ENCODE measurements at places on chromosomes 7 and 10.

- DNase-seq, result no peak
Measured at GRCh38 chr10:29628912-29629526, 5.8 kb downstream of the SVIL start.

GRCh38 chr10:46033602-46034011, 3.2 kb upstream of the NCOA4 start:
- DNase-seq, result no peak

DNA sequence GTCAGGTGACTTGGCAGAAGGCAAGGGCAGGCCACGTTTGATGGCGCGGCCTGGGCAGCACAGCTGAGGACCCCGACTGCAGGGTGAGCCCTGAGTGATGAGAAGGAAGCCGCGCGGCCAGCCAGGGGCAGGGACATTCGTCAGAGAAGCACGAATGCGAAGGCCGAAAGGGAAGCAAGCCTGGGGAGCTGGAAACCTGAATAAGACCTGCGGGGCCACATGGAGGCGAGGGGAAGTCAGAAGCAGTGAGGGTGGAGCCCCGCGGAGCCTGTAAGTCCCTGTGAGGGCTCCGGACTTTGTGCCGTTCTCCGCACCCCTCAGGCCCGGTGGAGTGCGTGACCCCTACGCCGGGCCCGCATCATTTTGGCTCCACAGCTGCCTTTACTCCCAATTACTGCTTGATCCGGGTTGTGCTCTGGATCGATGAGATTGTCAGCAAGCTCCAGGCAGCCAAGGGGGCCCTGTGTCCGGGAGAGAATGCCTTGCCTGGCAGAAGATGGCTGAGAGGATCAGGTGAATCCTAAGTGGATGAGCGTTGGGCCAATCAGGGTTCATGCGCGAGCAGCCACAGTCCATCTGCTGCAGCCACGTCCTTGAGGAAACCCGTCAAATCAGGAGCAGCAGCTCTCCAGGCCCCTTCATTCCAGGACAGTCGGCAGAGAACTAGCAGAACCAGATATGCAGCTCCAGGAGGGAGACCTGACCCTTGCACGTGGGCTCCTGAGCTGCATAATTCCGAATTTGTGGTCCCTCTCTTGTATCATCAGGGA, 293.3 kb upstream of the SHH start:
- DNase-seq, result no peak

DNA sequence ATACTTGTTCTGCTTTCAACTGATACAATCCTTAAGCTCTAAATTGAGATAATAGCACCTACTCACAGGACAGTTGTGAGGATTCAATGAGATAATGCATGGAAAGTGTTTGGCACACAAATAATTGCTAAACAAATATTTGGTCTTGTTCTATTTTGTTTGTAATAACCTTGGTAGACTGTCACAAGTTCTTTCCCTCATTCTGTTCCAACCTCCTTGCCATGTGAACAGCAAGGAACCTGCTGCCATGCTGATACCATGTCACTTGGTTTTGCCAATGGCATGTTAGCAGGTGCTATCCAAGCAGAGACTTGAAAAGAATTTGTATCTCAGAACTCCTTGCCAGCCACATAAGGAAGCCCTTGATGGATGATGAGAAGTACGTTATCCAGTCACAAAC, 24.8 kb upstream of the TECTB start:
- no peak for DNase-seq

All from NCI-H2081 treated with DMSO at 0.1 percent for 48 hours (cell line).